ENCODE measurements at places on chromosomes 7 and 10.

- no peak for DNase-seq
Measured at GRCh38 chr7:68866200-68866570, 732.1 kb upstream of the AUTS2 start.

GRCh38 chr10:59708816-59709394 lies 745 bp downstream of the SLC16A9 start:
- no peak for DNase-seq

DNA sequence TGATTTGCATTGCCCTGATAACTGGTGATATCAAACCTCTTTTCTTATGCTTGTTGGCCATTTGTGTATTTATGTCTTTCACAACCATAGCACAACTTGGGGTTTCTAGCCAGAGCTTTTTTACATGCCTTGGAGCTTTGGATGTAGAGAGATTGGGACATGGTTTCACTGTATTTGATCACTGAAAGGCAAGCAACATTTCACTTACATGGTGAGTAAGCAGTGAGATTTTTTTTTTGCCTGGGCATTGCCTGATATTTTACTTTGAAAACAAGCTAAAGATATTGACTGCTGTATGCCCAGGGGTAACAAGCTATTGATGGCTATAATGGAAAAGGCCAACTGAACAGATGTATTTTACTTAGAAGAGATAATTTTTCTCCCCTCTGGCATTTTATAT lies 259.0 kb downstream of the PHTF2 start:
- no peak for DNase-seq

- DNase-seq = no peak
Measured at GRCh38 chr7:37109016-37109683, 339.5 kb downstream of the ELMO1 start.

GRCh38 chr7:155234950-155235789 lies 62.5 kb upstream of the INSIG1 start:
- DNase-seq = no peak

- no peak for DNase-seq
Measured at GRCh38 chr10:116403740-116404250, 23.9 kb upstream of the PNLIPRP3 start.

DNA sequence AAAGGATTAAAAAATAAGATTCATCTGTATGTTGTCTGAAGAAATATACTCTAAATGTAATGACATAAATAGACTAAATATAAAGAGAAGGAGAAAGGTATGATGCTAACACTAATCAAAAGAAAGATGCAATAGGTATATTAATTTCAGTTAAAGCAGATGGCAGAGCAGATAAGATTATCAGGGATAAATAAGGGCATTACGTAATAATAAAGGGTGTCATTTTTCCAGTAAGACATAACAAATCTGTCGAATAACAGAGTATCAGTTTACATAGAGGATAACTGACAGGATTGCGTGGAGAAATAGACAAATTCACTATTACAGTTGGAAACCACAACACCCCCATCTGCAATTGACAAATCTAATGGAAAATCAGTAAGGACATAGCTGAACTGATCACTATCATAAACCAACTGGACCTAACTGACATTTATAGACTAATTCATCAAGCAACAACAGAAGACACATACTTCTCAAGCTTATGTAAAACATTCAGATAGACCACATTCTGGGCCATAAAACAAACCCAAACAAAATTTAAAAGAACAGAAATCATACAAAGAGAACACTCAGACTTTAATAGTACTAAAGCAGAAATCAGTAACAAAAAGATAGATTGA lies 384.1 kb upstream of the COBL start:
- DNase-seq = no peak

DNA sequence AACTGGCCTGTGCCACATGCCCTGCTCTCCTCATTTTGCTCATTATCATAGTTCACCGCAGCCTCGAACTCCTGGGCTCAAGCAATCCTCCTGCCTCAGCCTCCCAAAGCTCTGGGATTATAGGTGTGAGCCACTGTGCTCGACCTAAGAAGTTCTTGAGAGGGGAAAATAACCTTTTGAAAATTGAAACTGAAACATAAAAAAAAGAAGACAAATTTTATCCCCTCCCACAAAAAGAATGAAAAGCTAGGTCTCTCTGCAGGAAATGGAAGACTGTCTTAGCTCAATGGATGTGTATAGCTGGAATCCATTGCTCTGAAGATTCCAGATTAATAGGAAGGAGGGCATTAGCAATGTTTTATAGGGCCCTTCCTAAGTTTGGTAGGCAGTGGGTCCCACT lies 2.0 kb upstream of the EXOC6 start:
- no peak for DNase-seq

DNA sequence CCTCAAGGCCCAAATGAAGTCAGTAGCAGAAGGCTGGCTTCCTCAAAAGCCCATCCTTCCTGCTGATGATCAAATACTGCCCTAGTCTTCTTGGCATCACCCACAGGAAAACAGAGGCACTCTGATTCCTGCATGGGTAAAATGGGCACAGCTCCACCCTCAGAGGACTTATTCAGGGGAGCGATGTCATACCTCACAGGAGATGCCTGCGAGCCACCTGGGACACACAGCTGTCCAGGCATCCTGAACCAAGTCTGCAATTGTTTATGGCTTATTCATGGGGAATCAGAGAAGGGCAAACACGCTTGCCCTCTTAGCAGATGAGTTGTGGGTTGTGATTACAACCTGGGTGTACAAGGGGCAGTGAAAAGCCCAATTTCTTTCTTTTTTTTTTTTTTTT lies 22.0 kb upstream of the LMTK2 start:
- no peak for DNase-seq

DNA sequence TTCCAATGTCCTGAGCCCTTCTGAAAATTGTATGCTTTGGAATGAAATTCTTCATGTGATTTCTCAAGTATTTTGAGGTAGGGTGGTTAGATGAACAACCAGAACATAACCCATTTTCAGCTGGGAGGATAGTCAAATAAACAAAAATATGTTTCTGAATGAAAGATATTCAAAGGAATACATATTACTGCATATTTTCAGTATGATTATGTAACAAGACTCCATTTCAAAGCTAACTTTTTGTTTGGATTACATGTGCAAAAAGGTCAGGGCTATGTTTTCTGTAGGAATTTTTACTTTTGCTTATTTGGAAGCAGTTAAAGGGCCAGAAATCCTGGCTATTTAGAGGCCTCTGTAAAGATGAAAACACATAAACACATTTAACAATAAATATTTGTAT lies 27.7 kb downstream of the CDK6 start:
- no peak for DNase-seq

- DNase-seq = peak; percentile 6
Measured at GRCh38 chr10:21078410-21079329, 181.6 kb upstream of the NEBL start.

DNA sequence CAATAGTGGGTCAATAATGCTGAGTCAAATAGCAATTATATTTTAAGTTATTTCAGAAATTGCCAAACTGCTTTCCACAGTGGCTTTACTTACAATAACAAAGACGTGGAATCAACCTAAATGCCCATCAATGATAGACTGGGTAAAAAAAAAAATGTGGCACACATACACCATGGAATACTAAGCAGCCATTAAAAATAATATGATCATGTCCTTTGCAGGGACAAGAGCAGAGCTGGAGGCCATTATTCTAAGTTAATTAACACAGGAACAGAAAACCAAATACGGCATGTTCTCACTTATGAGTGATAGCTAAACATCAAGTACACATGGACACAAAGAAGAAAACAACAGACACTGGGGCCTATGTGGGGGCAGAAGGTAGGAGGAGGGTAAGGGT lies 15.0 kb upstream of the CYP3A4 start:
- no peak for DNase-seq

DNA sequence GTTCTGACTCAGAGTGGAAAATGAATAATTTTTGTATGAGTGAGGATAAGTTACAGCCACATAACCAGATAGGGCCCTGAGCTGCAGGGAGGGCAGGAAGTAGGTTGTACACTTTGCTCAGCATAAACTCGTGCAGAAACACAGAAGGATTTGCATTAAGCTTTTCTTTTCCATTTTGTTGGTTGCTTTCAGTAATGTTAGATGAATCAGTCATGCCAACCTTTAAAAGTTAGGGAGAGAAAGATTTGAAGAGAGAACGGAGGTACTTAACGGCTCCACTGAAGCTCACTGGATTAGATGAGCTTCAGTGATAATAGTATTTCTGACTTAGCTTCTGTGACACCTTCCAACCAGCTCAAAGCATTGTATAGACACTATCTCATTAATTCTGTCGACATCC lies 348.1 kb downstream of the GATA3 start:
- DNase-seq = peak; percentile 26

GRCh38 chr10:43195557-43195956 lies 57.3 kb downstream of the CSGALNACT2 start:
- DNase-seq = no peak

- no peak for DNase-seq
Measured at GRCh38 chr7:130372402-130373165, 7.7 kb upstream of the CPA1 start.

DNA sequence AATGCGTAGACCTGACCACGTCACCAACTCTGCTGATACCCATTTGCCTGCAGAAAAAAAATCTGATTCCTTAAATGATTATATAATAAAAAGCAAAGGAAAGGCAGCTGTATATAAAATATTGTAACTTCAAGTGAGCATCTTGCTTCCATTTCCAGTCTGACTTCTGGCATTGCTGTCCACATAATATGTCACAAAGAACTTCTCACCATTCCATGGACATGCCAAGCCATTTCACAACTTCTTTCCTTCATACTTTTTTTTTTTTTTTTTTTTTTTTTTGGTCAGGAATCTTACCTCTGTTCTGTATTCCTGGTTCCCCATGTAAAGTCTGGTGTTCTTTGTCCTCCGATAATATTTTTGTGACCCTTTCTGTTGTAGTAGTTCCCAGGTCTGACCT lies 165.5 kb downstream of the SND1 start:
- DNase-seq = no peak

DNA sequence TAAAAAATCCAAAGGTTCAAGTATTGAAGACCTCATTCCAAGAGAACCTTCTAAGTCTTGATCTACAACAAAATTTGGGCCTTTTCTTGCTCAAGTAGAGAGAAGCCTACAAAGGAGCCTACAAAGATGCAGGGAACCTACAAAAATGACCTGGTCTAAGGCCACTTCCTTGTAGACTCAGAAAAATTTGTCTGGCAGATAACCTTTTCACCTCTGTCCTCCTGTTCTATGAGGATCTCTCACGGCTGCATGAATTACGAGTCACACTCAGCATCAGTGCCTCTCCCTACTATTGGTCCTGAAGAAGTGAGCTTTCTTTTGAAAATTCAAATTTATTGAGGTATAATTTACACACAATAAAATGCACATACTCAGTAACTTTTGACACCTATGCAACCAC lies 29.3 kb downstream of the CCNJ start:
- DNase-seq = no peak

DNA sequence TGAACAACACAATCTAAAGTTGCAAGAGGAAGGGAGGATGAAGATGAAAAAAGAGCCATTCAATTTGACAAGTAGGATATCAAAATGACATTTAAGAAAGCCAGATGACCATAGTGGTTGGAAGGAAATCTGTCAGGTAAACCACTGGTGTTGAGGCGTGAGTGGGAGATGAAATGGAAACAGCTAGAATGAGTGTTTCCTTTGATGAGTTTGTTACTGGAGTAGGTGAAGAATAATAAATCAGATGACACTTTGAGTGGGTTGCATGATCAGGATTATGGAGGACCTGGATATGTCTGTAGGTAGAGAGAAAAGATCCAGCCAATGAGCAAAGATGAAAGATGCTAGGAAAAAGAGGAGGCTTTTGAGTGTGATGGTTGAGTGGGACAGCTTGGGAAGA lies 33.1 kb downstream of the AKR1B1 start:
- DNase-seq = no peak

DNA sequence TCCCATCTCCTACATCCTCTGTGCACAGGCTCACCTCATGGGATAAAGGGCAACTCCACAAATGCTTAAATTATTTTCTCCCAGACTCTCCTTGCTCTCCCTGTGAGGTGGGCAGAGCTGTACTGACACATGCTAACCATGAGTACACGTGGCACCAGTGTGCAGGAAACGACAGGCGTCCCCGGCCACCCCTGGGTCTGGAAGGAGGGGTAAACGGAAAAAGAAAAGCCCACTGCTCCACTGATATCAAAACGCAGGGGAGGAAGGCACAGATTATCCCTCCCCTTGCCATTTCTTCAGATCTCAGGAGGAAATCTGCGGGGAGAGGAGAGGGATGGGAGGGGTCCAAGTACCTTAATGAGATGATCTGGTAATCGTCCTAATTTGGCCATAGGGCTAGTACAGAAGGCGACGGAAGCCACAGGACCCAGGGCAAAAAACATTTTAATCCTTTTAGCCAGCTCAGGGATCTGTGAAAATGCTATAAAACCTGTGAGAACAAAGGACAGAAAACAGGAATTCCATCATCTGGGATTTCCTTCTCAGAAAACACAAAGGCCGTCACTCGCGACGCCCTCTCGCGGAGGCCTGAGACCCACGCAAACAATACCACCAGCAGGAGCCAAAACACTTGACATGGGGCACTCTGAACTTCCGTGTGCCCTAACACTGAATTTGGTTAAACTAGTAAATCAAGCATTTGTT lies 17.8 kb upstream of the CH25H start:
- no peak for DNase-seq

- DNase-seq = no peak
Measured at GRCh38 chr10:50614444-50615137, 9.2 kb downstream of the SGMS1 start.

GRCh38 chr10:35570397-35570796 lies 34.7 kb upstream of the GJD4 start:
- no peak for DNase-seq

- no peak for DNase-seq
Measured at GRCh38 chr10:127735723-127736221, 1.2 kb upstream of the FOXI2 start.

DNA sequence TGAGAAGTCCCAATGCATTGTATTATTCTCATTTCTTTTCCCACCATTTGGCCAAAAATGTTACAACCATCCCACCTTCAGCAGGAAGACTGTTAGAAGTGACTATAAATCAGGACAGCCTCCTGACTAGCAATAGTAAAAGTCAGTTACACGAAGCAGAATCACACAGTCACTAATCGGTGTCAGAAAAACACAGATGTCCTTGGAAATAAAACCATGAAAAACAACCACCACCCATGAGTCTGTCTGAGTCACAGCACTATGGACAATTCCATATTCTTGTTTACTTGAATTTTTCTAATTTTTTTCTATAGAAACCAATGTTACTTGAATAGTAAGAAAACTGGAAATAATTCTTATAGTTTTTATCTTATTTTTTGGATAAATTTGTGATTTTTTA lies 81.9 kb upstream of the FRMD4A start:
- no peak for DNase-seq

- DNase-seq = no peak
Measured at GRCh38 chr7:106772655-106773108, 92.4 kb upstream of the PIK3CG start.

All from stimulated activated CD4-positive, alpha-beta T cell treated with anti-CD3 and anti-CD28 coated beads, Interleukin-4, amount 100 ng/mL, for 1 hour (primary cell).